ENCODE measurements at places on chromosomes 1 and 21.

- no peak for DNase-seq
These were observed 42.1 kb downstream of the MYOM3 start for GRCh38 chr1:24069817-24070216.

DNA sequence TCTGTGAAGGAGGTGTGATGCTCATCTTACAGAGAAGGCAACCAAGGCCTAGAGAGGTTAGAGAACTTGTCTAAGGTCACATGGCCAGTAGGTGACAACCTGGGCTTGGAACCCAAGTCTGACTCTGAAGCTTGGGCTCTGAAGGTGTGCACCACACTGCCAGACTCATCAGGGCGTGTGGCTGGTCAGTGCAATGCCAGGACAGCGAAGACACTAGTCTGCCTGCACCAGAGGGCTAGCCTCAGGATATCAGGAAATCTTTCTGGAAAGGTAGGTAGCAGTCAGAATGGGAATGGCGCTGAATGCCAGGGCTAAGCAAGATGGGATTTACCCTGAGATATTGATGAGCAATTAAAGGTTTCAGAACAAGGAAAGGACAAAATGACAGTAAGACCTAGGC lies 34.9 kb downstream of the ELK4 start:
- no peak for DNase-seq

DNA sequence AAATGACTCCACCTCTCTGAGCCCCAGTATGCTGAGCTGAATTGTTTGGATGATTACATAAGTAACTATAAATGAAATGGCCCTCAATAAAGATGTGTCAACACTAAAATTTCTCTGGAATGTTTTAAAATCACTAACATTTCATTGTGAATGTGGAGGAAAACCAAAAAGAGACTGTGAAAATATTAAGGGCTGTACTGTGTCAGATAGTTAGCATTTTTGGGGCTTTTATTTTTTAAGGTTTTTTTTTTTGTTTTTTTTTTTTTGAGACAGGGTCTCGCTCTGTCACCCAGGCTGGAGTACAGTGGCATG lies 6.3 kb downstream of the MYOC start:
- no peak for DNase-seq

DNA sequence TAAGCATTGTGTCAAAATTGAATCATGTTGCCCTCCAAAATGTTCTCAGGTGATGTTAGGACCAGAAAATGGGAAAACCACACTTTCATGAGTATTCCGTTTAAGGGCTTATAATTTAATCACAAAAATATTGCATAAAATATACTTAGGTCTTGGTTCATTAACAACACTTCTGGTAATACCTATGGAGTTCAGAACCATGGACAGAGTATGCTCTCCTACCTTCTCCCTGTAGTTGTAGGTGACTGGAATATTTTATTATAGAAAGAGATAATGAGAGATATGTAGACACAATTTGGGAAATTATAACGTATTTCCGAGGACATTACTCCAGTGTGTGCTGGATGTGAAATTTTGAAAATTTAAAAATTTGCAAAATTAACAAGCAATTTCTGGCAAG lies 232.5 kb downstream of the NCAM2 start:
- DNase-seq, result peak; percentile 23

DNA sequence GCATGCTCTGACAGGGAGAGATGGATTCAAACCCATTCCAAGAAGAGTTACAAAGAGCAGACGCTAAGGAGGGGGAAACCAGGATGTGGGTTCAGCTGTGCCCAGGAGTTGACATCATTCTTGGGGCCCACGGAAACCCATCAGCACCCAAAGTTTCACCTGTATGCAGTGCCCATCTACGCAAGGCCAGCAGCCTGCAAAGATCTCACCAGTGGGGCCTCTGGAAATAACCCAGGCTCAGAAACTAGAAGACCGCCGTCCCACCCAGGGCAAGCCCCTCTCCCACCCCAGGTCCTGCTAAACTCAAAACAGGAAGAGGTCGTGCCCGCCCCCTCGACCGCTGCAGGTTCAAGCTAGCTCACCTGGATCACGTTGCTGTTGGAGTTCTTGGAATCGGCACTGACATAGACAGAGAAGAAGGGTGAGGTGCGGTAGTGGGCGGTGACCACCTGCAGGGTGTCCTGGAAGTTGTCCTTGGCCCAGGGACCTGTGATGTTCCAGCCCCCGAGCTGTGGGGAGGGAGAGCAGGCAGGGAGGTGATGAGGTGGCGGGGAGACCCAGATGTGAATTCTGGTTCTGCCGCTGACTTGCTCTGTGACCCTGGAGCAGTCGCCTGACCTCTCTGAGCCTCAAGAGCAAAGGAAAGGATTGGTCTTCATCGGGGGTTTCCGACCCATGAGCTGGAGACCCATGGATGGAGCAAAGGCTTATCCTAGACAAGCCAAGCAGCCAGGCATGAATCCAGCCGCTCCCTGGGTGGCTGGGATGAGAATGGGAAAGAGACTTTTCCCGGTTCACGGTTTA lies 31.7 kb downstream of the ECE1 start:
- no peak for DNase-seq

GRCh38 chr1:5921129-5921528 lies 71.1 kb downstream of the NPHP4 start:
- no peak for DNase-seq

DNA sequence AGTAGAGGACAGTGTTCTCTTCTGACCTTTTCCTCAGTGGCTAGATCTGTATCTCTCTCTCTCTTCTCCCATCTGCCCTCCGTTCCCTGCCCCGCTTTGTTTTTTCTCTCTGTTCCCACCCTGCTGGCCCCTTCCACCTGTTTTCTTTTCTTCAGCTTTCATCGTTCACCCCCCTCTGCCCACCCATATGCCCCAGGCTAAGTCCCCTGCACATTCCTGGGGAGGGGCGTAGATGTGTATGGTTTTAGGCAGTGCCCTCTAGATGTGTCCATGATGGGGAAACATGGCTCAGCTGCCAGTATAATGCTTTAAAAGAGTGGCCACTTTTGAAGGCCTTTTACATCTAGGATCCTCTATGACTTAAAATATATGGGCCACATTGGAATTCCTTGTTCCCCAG lies 13.6 kb downstream of the S100A11 start:
- no peak for DNase-seq

GRCh38 chr1:73475316-73475870 lies 722.6 kb downstream of the LRRIQ3 start:
- DNase-seq, result no peak

GRCh38 chr1:201335901-201336300 lies 41.6 kb downstream of the TNNT2 start:
- DNase-seq, result no peak

DNA sequence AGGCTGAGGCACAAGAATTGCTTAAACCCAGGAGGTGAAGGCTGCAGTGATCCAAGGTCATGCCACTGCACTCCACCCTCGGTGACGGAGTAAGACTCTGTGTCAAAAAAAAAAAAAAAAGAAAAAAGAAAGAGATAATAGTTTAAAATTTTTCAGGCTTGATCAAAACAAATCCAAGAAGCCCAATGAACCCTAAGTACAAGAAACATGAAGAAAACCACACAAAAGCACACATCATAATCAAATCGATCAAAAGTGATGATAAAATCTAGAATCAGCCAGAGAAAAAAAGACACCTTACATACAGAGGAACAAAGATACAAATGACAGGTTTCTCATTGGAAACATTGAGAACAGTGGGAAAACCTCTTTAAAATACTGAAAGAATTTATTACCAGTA lies 31.5 kb downstream of the LDLRAD1 start:
- no peak for DNase-seq

DNA sequence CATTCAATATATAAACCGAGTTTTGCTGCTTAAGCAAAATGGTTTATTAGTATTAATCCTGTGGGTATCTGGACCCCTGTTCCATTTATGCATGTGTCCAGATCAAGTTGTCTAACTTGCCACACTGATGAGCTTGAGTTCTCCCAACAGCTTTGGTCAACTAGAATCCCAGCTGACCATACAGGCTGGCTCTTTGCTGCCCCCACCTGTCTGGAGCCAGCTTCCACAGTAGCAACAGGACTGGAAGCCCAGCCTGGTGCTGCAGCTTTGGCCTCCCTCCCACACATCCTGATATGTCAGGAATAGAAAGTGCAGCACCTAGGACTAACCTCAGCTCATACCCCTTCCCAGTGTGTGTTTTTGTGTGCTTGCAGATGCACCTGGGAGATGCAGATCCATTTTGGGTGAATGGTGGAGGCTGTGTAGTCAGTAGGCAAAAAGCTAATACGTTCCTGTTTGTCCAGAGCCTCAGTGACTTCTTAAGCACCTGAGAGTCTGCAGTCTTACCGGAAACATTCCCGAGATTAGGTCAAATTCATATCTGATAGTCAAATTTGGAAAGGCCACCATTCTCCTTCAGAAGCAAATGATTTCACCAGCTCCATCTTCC lies 40.9 kb upstream of the BEND5 start:
- DNase-seq, result peak; percentile 71

- peak; percentile 47 for DNase-seq
These were observed 32.1 kb upstream of the PDE9A start for GRCh38 chr21:42621166-42621818.

- no peak for DNase-seq
These were observed 35.1 kb upstream of the SLC30A10 start for GRCh38 chr1:219963432-219963831.

GRCh38 chr1:65762081-65762862 lies 30.4 kb upstream of the PDE4B start:
- DNase-seq, result peak; percentile 17

Data from umbilical cord (tissue), 2 donors.